ENCODE measurements at places on chromosomes 2 and 18.
A peak's percentile ranks its signal among the peaks of the same experiment; 100 is the strongest.

- no peak for DNase-seq
Observed at GRCh38 chr2:95158441-95158840, 1.2 kb downstream of the ZNF514 start.

GRCh38 chr18:56321470-56321869 lies 316.9 kb downstream of the TXNL1 start:
- no peak for DNase-seq

- DNase-seq, result no peak
Observed at GRCh38 chr2:60890393-60890707, 9.0 kb downstream of the REL start.

- no peak for DNase-seq
Observed at GRCh38 chr2:240642061-240642805, 17.0 kb downstream of the GPR35 start.

- DNase-seq, result peak; percentile 41
Observed at GRCh38 chr2:216956820-216957493, 97.1 kb upstream of the TNP1 start.

DNA sequence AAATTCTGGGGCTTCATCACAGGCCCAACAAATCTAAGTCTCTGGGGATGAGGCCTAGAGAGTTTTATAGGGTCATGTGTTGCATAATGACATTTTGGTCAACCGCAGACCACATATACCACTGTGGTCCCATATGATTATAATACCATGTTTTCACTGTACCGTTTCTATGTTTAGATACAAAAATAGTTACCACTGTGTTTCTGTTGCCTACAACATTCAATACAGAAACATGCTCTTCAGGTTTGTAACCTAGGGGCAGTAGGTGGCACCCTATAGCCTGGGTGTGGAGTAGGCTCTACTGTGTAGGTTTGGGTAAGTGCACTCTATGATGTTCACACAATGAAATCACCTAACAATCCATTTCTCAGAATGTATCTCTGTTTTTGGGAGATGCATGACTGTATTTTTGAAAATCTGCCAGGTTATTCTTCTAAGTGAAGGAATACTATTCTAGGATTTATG lies 485.2 kb downstream of the PTPRM start:
- no peak for DNase-seq

GRCh38 chr2:124566518-124566970 lies 541.5 kb downstream of the CNTNAP5 start:
- no peak for DNase-seq

DNA sequence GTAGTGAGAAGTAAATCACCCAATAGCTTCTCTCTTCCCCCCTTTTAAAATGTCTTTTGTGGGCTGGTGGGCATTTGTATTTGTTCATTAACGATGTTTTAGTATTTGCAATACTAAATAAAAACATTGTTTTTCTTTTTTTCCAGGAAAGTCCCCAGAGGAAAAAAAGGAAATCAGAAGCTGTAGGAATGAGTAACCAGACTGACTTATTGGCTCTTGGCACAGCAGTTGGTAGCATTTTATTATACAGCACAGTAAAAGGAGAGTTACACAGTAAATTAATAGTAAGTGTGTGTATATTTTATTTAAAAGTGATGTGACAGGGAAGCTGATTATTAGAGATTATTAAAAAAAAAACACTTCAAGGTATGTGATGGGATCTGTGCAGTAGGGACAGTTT lies 7.4 kb downstream of the WDR43 start:
- no peak for DNase-seq

DNA sequence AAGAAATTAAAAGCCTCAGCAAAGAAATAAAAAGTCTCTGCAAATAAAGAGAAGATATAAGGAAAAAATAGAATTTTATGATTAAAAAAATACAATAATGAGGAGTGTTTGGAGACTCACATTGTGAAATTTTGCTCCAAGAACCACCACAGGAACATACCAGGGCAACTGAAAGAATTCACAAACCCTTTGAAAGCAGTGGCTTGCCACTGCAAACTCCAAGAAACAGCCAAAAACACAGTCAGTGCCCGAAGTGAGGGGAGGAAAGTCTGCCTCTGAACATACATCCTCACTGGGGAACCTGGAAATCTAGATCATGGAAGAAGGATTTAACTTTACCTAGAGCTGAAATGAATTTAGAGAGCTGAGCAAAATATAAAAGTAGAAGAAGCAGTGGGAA lies 33.1 kb downstream of the EVA1A start:
- no peak for DNase-seq

- no peak for DNase-seq
Observed at GRCh38 chr18:46883180-46883579, 34.1 kb downstream of the PIAS2 start.

DNA sequence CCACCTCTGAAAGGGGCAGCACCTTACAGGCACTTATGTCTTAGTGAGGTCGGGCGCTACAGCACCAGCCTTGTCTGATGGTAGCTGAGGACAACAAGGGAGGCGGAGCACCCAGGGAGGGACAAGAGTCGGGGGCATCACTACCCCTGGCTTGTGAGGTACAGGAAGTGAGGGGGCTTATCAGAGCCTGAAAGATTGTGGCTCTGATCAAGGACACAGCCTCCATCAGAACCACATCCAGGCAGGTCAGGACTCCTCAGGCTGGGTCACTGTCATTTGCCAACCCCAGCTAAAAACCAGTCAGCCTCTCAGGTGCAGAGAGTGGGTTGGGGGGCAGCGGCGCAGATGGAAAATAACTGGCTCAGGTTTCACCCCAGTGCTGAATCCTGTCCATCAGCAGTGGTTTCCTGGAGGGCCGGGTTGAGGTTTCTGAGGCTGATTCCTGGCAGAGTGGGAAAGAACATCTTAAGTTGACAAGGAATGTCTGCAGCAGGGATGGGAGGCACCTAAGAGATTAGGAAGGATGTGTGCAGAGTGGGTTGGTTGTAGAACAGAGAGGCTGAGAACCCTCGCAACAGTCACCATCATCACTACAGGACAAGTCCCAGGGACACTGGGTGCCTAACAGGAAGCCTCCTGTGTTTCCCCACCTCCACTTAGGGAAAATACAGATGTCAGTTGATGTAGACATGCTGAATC lies 45.3 kb downstream of the FBLN7 start:
- DNase-seq, result no peak

- DNase-seq, result no peak
Observed at GRCh38 chr2:114022360-114023085, 132.6 kb downstream of the ACTR3 start.

- DNase-seq, result no peak
Observed at GRCh38 chr2:152826581-152827279, 108.3 kb downstream of the ARL6IP6 start.

DNA sequence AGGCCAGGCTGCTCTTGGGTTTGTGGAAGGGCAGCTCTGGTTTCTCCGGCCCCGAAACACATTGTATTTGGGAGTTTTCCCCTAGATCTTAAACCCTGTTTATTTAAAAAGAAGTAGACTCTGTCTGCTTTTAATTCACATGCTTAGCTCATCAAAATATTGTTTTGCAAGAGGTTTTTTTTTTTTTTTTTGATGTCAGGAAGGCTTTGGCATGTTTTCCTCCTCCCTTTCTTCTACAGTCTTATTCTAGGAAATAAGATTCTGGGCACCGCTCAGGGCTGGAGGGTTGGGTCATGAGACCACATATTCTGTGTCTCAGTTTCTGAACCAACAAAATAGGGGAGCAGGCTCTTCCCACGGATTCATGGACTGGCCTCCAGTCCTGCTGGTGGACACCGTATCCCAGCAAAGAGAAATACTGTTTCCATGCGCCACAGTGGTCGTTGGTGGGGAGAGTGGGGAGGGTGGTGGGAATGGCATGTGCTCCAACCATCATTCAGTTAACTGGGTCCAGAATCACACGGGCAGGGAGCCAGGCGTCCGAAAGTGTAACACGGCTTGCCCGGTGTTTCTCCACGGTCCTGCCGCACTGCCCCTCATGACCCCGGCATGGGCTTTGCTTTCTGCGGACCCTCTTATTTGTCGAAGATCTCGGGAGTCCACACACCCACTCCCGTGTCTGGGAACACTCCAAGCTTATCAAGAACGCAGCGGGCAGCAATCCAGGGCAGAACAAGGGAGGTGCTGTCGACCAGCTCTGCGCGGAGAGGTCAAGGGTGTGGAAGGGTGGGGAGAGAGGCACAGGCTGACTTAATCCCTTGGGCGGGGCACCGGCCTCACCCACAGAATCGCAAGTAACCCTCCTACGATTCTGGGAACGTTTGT lies 176.7 kb downstream of the GLI2 start:
- no peak for DNase-seq

DNA sequence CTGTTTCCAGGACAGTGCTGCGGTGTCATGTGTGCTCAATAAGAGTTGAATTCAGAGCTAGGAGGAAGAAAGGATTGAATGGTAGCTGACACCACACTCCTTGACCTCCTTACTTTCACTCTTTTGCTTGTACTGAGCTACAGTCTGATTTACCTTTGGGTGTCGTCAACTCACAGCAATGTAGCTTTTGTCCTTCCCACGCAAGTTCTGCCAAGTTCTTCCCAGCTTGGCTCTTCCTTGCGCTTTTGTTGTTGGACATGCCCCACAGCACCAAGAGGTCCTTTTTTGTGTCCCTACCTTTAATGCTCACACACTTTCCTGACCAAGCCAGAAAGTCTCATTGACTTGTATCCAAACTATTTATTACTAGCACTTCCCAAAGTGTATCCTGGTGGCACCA lies 38.3 kb upstream of the ITGB6 start:
- no peak for DNase-seq

DNA sequence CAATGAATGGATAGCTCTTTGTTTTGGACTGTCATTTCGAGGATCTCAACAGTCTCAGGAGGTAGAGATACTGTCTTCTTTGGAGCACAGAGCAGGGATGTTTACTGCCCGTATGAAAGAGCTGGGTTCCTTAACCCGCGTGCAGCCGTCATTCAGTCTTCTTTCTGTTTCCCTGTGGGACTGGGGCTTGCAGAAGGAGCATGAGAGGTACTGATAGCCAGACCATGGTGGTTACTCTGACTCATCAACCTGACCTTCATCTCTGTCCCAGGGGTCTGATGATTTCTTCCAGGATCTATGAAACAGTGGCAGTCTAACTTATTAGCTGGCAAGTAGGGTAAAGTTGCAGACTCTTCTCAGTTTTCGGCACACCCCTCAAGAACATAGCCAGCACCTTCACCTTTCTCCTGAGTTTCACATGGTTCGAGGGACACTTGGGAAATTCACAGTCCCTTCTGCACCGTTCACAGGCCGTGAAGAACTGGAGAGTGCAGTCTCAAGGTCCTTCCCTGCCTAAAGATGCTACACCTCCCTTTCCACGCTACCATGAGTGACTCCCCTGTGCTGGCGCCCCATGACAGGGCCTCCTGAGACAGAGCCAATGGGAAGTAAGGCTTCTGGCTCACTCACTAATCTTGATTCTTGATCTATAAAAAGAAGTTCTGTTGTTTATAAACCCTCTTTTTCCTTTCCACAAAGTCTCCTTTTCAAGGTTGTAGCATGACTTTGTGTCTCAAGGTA lies 226.2 kb downstream of the MC4R start:
- DNase-seq, result no peak

- no peak for DNase-seq
Observed at GRCh38 chr18:31010601-31011000, 31.9 kb downstream of the DSC3 start.

DNA sequence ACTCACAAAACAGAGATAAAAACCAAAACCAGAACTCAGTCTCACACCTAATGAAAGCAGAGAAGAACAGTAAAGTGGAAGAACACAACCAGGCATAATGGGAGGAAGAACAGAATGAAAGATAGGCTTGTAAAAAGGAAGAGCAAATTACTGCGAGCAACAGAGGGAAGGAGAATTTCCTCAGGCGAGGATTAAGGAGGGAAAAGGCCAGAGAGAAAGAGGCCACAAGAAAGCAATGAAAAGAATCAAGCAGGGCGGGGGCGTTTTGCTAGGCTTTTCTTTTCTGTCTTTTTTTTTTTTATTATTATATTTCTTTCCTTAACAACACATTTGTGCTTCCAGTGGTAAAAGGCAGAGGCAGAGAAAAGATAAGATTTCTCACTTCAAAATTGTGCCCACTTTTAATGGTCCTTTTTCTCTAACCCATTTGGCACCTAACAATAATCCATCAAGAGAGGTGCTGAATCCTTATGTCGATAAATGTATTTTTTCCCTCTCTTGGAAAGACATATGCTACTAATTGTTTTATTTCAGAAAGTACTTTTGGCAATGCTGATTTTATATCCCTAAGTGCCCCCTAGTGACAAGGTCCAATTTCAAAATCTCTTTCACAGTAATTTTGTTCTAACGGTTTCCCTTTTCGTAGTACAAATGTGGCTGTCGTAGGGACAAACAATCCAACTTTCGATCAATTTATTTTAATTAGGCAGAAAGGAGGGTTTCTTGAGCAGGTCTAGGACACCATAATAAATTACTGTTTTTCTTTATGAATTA lies 138.7 kb upstream of the AQP4 start:
- no peak for DNase-seq

- DNase-seq, result no peak
Observed at GRCh38 chr2:162581959-162582798, 238.2 kb downstream of the GCA start.

DNA sequence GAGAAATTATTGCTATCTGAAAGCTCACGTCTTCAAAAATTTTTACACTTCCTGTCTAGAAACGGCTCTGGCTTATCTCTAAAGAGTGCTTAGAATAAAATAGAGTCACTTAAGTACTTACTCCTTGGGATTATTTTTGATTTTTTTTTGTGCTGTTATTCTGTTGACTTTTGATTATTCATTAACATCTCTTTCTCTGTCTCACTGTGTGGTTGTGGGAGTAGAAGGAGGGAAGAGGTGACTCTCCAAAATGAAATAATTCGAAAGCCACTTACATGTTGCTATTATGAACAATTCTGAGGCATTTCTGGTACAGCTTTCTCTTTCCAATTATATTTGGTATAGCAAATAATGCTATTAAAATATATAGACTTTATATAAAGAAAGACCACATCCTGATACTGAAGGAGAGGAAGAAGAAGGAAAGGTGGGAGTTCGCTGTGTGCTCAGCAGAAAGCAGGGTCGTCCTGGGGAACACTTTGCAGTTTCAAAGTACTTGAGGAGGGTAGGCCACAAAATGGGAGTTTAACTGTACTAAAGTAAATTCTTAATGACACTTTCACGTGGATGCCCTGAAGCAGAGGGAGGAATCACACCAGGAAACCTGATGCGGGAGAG lies 9.6 kb upstream of the MMADHC start:
- no peak for DNase-seq

DNA sequence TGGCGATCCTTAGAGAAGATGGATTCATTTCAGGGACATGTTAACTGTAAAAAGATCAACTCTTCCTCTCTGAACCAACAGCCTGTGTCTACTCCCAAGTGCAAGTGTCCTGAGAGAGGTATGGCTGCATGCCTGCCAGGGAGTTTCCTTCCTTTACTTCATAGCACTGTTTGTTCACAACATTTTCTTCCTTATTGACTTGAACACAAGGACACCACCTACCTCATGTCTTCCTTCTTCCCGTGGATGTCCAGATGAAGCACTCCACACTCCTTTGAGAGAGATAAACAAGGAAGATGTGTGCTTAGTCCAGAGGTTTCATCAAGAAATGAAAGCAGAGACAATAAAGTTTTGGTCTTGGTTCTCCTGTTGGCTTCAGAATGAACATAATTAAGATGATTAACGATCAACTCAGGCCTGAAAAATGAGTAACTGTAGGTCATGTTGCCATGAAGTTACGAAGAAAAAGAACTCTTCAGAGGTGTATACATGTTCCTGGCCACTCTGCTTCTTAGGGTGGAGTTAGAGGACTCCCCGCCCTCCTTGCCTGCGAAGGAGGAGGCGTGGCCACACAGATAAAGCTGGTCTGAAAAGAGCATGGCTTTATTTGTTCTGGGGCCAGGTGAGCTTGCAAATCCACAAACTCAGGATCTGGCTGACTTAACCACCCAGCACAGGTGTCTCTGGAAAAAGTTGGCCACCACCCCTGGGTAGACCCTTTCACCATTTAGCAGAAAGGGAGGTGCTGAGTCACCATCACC lies 155.0 kb upstream of the KCTD1 start:
- no peak for DNase-seq
